Activated naive CD8-positive, alpha-beta T cell treated with anti-CD3 and anti-CD28 coated beads, Interleukin-2, amount 10 ng/mL, durations not matched to agents 7 days and 5 days (primary cell): ENCODE measurements at places on chromosomes 2 and 18.

GRCh38 chr2:3958465-3958864, 255.1 kb downstream of the DCDC2C start:
- H3K27me3 ChIP-seq = no peaks in the 10 kb centered on the region
- no peaks in the 10 kb centered on the region for H3K36me3 ChIP-seq
- no peak overlapping the region for H3K4me3 ChIP-seq
- no peak for DNase-seq

DNA sequence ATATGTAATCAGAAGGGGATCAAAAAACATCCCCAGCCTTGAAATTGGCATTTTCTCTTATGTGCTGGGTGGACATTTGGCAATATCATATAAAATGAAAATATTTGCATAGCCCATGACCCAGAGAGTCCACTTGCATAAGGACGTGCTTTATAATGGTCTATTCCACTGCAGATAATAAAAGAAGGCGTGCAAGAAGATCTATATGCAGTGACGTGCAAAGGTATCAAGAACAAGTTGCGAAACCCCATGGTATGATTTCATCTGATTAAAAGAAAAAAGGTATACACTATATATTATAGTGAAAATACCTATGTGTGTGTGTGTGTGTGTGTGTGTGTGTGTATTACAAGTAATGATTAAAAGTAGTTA, 8.5 kb upstream of the SLC20A1 start:
- no peak overlapping the region for H3K4me3 ChIP-seq
- no peak for DNase-seq
- H3K27ac ChIP-seq = no peak overlapping the region
- peaks cover 6% of the 10 kb centered on the region for H3K36me3 ChIP-seq
- H3K27me3 ChIP-seq = peaks cover 7% of the 10 kb centered on the region

DNA sequence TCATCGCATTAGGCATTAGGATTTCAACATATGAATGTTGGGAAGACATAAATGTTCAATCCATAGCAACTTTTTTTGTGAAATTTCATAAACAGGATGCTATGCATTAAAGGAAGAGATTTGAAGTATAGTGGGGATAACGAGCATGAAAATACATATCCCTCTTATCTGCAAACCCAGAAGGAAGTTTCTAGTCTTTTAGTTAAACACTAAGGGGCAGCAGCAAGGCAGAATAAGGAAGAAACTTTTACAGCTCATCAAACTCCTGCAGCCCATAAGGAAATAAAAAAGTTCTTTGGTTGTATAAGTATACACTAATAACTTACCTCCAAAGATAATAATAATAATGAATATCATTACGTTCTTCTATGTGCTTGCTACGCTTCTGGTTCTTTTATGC, 81.5 kb downstream of the CD226 start:
- no peaks in the 10 kb centered on the region for H3K27me3 ChIP-seq
- peaks cover 53% of the 10 kb centered on the region for H3K36me3 ChIP-seq
- H3K4me1 ChIP-seq = no peaks in the 10 kb centered on the region
- no peak overlapping the region for H3K27ac ChIP-seq
- no peak overlapping the region for H3K4me3 ChIP-seq

- no peak for DNase-seq
- H3K4me3 ChIP-seq = no peak overlapping the region
- no peak overlapping the region for H3K27ac ChIP-seq
- H3K36me3 ChIP-seq = no peaks in the 10 kb centered on the region
Observed at GRCh38 chr2:215528555-215528954, 92.7 kb upstream of the FN1 start.

DNA sequence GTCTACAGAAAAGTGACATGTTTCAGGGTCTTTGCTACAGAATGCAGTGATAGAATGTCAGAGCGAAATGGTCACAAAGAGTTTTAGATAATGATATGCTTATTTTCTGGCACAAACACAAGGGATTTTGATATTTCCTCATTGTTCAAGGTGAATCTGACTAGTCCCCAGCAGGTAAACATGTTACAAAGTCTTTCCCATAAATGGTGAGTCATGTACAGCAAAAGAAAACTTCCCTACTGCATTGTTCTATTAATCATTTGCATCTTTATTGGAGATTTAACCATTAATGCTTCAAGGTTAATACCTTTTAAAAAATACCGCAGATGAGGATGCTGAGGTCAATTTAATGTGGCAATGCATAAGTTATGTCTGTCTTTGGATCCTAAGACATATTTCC, 19.1 kb upstream of the TRIB2 start:
- H3K27ac ChIP-seq = no peak overlapping the region
- H3K4me3 ChIP-seq = no peak overlapping the region
- no peak for DNase-seq
- H3K27me3 ChIP-seq = peaks cover 2% of the 10 kb centered on the region
- H3K36me3 ChIP-seq = peaks cover 2% of the 10 kb centered on the region
- peaks cover 7% of the 10 kb centered on the region for H3K4me1 ChIP-seq

DNA sequence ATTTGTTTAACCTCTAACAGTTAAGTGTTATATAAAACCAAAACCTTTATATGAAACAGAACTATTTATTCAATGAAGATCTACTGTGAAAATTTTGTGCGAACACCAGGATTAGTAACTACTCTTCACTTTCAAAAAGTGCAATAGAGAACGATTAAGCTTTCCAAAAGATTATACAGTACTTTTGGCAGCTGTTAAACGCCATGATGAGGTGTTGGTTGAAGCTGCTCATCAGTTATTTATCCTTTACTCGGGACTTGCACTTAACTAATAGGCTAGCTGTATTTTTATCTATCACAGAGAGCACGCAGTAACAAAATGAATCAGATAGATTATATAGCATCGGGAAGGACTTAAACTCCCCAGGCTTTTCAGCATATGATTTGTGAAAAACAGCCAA, 113.6 kb downstream of the GCA start:
- H3K4me1 ChIP-seq = no peaks in the 10 kb centered on the region
- H3K36me3 ChIP-seq = no peaks in the 10 kb centered on the region
- no peaks in the 10 kb centered on the region for H3K27me3 ChIP-seq
- no peak for DNase-seq
- H3K27ac ChIP-seq = no peak overlapping the region
- H3K4me3 ChIP-seq = no peak overlapping the region

DNA sequence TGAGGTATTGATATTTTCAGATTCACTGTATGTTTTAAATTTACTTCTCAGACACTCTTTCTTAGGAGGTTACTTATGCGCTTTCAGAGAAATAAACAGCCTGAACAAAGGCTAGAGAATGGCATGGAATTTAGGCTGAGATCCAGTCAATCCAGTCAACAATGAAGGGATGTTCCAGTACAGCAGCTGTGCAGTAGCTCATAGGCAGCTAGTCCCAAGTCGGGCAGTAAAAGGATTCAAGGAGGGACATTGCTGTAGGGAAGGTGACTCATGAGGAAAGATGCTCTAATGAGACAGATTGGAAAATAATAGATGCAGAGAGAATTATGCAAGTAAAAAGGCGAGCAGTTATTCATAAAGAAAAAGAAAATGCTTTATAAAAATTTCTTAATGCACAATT, 397.9 kb upstream of the RGPD4 start:
- no peak overlapping the region for H3K4me3 ChIP-seq
- H3K4me1 ChIP-seq = no peaks in the 10 kb centered on the region
- no peaks in the 10 kb centered on the region for H3K36me3 ChIP-seq
- DNase-seq = no peak

- no peaks in the 10 kb centered on the region for H3K27me3 ChIP-seq
- H3K4me1 ChIP-seq = peaks cover 41% of the 10 kb centered on the region
- no peak for DNase-seq
- H3K36me3 ChIP-seq = peaks cover 16% of the 10 kb centered on the region
Observed at GRCh38 chr2:207161247-207162123, 4.3 kb downstream of the KLF7 start.

- no peaks in the 10 kb centered on the region for H3K36me3 ChIP-seq
- no peaks in the 10 kb centered on the region for H3K27me3 ChIP-seq
- H3K4me1 ChIP-seq = no peaks in the 10 kb centered on the region
- no peak overlapping the region for H3K27ac ChIP-seq
- no peak for DNase-seq
- H3K4me3 ChIP-seq = no peak overlapping the region
Observed at GRCh38 chr18:55275039-55275901, 312.7 kb downstream of the TCF4 start.

DNA sequence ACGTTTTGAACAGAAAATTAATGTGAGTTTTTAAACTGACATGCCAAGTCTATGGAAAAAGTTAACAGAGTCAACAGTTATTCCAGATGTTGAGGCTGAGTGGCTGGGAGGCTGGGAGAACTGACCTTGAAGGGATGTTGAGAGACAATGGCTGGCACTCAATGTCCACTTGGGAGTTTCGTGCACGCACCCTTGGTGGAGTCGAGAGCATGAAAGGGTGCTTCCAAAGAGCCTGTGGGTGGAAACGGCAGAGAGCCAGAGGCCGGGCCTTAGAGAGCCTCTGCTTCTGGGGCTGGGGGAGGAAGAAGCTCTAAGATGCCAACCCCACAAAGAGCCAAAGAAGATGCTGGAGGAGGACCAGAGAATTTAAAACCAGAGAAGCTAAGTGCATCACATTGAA, 63.4 kb upstream of the L3MBTL4 start:
- H3K27me3 ChIP-seq = no peaks in the 10 kb centered on the region
- no peak for DNase-seq
- no peak overlapping the region for H3K4me3 ChIP-seq
- H3K36me3 ChIP-seq = no peaks in the 10 kb centered on the region

DNA sequence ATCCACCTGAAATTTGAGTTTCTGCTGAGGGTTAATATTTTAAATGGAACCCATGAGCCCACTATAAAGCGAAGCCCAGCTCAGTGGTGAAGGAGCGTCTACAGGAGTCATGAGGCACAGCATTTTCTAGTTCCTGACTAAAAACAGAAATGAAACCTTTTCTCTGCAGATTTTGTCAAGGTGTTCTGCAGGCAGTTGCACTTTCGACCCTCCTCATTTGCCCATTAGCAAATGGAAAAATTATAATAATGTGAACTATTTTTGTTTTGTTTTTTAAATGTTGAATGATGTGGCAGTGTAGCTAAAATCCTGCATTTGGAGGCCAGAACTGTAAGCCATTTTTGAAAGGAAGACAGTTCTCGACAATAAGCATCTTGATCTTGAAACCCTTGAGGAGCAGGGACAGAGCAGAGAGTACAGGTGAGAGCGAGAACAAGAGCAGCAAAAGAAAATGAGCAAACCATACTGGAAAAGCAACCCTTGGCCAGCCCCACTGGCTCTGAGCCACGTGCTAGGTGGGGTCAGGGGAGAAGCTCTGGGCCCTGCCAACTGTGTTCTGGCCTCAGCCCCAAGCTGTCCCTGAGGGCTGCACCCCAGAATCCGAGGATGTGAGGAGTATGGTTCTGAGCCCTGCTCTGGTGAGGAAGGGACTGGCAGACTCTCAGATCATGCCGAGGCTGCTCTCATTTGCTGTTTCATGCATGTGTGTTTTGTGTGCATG, 26.4 kb upstream of the COPS8 start:
- no peaks in the 10 kb centered on the region for H3K36me3 ChIP-seq
- no peaks in the 10 kb centered on the region for H3K27me3 ChIP-seq
- DNase-seq = no peak
- H3K4me3 ChIP-seq = no peak overlapping the region

DNA sequence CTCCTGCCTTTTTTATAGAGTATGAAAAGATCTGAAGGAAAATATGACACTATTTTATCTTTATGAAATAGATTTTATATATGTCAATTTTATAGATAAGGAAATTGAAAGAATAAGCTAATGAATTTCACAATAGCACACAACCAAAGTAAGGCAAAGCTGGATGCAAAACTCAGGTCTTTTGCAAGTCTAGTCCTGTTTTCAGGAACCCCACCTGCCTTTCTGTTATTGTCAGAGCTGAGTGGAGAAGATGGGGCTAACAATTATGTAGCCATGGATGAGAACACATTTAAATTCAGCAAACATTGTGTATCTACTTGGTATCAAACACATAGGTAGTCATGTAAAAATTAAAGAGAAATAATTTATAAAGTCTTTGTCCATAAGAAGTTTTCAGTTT, 161.5 kb upstream of the ZEB2 start:
- no peak for DNase-seq
- no peak overlapping the region for H3K4me3 ChIP-seq
- H3K27me3 ChIP-seq = no peaks in the 10 kb centered on the region
- H3K36me3 ChIP-seq = no peaks in the 10 kb centered on the region

DNA sequence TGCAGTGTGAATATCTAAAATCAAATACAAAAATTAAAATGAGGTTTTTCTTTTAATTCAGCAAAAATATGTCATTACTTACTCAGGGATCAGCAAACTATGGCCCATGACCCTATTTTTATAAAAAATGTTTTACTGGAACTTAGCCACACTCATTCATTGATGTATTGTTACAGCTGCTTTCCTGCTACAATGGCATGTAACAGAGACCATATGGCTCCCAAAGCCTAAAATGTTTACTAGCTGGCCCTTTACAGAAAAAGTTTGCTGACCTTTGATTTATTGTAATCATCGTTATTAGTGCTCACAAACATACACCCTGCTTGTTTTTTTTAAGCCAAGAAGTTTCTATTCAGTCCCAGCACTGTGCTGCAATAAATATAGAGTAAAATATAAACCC, 120.3 kb downstream of the PLA2R1 start:
- H3K27me3 ChIP-seq = peaks cover 3% of the 10 kb centered on the region
- no peaks in the 10 kb centered on the region for H3K36me3 ChIP-seq
- H3K4me1 ChIP-seq = no peaks in the 10 kb centered on the region
- no peak overlapping the region for H3K27ac ChIP-seq

- H3K27me3 ChIP-seq = peaks cover 75% of the 10 kb centered on the region
- peaks cover 41% of the 10 kb centered on the region for H3K4me1 ChIP-seq
- H3K36me3 ChIP-seq = peaks cover 3% of the 10 kb centered on the region
- DNase-seq = peak; percentile 64
- no peak overlapping the region for H3K27ac ChIP-seq
Observed at GRCh38 chr18:46333431-46334135, 229.4 kb downstream of the HAUS1 start.

DNA sequence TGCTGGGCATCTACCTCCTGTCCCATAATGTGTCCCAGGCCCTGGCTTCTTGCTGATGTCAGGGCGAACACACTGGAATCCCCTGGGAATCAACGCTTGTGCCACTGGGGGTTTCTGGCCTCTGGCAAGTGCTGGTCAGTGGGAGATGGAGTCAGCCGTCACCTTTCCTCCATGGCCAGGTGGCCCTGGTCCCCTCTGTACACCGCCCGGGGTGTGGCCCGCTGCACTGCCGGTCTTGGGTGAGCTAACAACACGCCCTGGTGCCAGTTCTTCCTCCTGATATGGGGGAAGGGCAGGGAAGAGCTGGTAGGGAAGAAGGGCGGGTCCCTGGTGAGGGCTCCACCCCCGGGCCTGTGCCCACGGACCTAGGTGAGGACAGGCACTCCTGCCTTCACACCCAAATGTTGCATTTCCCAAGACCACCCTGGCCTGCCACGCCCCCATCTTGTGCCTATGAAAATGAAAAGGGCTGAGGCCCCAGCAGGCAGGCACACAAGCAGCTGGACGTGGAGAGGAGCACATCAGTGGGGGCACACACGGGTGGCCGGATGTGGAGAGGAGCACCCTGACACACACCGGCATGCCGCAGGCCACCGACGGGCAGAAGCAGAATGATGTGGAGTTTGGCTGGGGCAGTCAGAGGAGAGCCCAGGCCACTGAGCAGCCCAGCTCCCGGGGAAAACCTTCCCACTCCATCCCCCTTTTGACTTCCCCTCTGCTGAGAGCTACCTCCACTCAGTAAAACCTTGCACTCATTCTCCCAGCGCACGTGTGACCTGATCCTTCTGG, 140.5 kb downstream of the ASB1 start:
- no peak overlapping the region for H3K4me3 ChIP-seq
- H3K4me1 ChIP-seq = no peaks in the 10 kb centered on the region
- DNase-seq = no peak
- H3K27ac ChIP-seq = no peak overlapping the region
- H3K27me3 ChIP-seq = no peaks in the 10 kb centered on the region
